ENCODE measurements at places on chromosomes 11 and 22.

- DNase-seq = no peak
Observed at GRCh38 chr11:16171882-16172281, 184.5 kb downstream of the SOX6 start.

DNA sequence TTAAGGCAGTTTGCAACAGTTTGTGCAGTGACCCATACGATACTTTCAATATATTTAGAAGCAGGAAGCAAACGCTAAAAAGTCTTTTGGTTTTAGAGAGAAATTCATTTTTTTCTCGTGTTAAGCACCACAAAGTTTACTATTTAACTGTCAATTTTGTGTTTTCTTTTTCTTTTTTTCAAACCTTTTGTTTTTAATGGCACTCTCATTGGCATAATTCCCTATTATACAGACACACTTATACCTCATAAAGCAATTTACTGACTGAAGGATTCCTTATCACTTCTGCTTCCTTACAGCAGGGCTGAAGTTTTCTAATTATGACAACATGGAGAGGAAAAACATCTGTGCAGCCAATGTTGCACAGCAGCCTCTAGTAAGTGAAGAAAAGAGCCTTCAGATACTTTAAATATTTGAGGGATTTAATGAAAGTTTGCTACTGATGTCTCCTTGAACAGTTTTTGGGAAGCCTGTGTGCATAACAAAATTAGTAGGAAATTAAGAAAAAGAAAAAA, 2191.2 kb downstream of the LRRC4C start:
- no peak for DNase-seq

DNA sequence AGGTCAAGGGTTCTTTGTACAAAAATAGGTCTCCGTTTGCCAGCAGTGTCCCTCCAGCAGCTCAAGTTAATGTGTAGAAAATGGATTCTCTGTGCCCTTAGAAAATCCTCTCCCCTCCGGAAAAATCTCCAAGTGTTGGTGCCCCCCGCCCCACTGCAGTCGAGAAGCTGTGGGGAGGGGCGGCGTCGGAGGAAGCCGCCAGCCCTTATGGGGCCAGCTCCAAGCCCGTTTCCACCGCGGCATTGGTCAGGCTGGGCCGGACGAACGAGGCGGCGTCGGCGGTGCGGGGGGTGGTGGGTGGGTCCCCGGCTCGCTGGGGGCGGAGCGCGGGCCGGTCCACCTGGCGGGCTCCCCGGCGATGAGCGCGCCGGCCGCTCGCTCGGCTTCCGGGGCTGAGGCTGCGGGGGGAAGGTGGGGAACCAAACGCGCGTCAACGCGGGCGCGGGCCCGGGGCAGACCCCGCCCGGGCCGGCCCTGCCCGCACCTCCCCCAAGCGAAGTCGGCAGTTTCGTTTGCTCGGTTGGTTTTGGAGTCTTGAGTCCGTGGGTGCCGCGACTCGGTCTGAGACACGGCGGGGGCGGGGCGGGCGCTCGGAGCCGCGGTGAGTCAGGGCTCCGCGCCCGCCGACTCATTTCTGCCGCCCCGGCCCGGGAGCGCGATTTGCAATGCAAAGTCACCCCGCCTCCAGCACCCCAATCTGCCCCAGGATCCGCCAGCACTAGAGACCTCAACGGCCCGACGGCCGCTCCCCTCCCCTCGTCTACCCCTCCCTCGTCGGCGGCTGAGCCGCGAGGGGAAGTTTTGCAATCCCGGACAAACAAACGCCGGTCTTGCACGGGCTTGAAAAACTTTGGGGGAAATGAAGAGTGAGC, 1.4 kb downstream of the ASCL2 start:
- DNase-seq = peak; percentile 82

DNA sequence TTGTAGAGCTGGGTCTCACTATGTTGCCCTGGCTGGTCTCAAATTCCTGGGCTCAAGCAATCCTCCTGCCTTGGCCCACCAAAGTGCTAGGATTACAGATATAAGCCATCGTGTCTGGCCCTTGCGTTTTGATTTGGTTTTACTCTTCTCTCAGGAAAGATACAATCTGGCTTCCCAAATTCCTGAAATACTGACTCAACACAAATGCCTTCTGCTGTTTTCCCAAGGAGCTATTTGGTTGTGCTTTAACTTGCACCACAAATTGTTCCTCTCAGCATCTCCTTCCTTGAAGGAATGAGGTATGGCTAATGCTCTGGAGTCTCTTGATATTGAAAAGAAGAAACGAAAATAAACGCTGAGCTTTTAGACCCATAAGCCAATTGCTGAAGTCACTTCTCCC, 110.0 kb upstream of the PAX6 start:
- DNase-seq = no peak

- DNase-seq = no peak
Observed at GRCh38 chr22:43277987-43278601, 65.1 kb downstream of the SCUBE1 start.

GRCh38 chr11:116339306-116340098, 433.3 kb downstream of the BUD13 start:
- DNase-seq = no peak

DNA sequence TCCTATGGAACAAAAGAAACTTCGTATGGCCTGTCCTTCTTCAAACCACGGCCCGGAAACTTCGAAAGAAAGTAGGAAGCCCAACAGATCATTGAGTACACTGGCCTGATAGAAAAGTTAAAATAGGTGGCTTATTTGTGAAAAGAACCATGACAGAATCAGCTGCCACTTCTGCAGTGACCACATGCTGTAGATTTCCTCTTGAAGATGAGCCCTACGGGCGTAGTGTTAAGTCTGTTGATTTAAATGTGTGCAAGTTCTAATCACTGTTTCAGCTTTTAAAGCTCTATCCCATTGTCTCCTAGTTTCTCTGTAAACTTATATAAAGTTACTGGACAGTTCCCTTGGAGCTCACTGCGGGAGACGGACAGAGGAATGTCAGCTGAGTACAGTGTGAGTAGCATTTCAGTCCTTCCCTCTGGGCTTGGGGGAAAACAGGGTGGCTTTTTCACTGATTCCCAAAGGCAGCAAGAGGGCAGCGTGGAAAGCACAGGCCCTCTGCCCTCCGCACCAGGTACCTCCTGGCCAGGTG, 17.8 kb downstream of the SAMM50 start:
- DNase-seq = no peak

DNA sequence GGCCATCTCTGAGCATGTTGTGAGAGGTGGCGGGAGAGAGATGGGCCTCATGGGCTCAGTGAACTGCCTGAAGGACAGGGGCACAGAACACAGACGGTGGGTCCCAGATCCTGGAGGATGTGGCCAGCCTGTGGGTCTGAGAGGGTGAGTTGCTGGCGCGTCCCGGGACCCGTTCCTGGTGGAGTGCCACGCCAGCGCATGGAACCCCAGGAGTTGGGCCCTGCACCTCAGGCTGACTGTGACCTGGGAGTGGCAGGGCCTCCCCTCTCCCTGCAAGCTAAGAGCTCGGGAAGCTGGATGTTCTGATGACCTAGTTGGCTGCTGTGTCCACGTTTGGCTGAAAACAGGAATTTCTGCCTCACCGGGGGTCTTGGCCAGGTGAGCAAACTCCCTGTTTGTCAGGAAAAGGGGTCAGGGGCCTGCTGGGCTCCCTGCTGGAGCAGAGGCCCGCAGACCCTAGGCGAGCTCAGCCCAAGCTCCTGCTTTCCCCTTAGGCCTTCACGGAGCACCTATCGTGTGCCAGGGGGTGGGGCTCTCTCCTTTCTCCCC, 15.0 kb downstream of the LRRC32 start:
- no peak for DNase-seq

DNA sequence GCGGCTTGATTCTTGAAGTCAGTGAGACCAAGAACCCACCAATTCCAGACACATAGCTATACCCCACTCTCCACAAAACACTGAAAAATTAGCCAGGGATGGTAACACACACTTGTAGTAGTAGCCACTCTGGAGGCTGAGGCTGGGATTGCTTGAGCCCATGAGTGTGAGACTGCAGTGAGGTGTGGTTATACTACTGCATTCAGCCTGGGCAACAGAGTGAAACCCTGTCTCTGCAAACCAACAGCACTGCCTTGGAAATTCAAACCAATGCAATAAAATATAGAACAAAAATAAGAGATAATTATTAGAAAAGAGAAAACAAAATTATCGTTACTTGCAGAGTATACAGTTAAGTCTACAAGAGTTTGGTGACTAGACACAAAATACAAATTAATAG, 20.2 kb upstream of the PRDM10 start:
- DNase-seq = no peak

DNA sequence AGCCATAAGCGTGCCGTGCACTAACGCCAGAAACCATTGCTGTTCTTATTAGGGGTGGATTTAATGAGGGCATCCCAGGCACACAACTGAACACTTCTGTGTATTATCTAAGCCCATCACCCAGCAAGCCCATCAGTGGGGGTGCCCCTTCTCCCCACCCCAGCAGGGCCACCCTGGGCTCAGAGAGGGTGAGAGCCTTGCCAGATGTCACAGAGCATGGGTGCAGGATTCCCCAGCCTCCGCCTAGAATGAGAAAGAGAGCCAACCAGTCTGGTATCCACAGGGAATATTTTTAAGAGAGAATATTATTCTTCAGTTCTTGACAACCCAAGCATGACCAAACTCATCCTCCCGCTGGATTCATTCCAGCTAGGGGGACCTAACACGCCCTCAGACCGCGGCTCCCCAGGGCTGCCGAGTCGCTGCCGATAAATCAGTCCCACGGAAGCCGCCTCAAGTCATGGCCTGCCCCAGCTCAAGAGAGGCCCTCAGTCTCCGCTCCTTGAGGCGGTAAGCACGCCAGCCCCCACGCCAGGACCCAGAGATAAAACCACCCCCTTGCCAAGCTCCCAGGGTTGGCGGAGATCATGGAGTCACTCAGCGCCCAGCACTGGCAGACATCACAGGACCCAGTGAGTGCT, 47.2 kb downstream of the MN1 start:
- no peak for DNase-seq

DNA sequence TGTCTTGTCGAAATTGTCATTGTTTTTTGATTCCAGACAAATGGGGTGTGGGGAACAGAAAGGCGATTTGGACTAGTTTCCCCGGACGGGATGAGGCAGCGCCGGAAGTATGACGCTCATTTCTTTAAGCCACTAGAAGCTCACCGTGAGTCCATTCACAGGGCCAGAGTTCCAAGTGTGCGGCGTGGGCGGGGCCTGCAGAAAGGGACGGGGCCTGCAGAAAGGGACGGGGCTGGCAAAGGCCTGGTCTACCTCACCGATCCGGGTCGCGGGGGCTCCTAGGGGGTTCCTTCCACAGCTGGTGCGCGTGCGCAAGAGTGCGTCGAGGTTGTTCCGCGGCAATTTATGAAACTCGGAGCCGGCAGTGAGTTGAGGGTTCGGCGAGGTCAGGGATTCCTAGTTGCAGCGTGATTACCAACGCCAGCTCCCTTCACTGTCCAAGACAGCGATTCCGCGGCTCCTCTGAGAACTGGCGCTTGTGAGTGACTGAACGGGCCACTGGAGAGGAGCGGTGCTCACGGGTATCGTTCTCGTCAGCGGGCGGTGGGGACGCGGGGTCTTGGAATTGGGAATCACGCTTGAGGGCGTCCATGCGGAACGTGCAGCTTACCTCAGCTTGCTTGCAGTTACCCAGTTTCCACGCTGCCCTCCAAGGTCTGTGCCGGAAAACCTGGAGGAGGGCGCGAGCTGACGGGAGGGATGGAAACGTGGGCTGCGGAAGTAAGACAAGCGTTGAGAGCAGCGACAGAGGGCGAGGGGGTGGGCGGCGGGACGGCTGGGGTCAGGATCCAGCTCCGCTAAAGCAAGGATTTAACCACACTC, at the start of gene ZNF215:
Gene ZNF215 (plus strand): TSS at position 219 of the 822 bp plus-strand sequence. CDS start 5,847 bp downstream, outside the sequence.
- DNase-seq = no peak

Measured in bone marrow (tissue), 2 donors.